Erythroblast (primary cell): ENCODE measurements at places on chromosomes 4 and X.
A peak's percentile ranks its signal among the peaks of the same experiment; 100 is the strongest.

GRCh38 chr4:102616636-102617035, 115.5 kb downstream of the NFKB1 start:
- no peak for DNase-seq

- DNase-seq: no peak
Measured at GRCh38 chr4:105994061-105994460, 98.8 kb downstream of the NPNT start.

DNA sequence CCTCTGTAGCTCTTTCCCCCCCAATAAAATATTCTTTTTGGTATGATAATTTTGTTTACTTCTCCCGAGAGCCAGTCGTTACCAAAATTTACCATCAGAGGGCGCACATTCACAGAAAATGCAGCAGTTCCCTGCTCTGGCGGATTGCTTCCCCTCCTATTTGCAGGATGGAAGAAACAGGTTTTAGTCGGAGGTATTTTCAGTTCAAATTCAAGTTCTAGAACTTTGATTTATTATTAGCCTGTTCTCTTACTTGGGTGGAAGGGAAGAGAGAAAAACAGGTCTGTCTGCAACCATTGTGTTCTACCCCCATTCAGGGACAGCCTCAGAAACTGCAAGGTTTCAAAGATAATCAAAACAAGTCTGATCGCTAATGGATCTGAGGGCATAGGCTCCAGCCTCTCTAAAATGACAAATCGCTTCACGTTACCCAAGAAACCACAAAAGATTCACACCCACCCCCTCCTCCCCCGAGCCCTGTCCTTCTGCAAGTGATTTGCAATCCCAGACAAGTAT, 263.8 kb upstream of the RPS6KA3 start:
- DNase-seq: peak; percentile 38

DNA sequence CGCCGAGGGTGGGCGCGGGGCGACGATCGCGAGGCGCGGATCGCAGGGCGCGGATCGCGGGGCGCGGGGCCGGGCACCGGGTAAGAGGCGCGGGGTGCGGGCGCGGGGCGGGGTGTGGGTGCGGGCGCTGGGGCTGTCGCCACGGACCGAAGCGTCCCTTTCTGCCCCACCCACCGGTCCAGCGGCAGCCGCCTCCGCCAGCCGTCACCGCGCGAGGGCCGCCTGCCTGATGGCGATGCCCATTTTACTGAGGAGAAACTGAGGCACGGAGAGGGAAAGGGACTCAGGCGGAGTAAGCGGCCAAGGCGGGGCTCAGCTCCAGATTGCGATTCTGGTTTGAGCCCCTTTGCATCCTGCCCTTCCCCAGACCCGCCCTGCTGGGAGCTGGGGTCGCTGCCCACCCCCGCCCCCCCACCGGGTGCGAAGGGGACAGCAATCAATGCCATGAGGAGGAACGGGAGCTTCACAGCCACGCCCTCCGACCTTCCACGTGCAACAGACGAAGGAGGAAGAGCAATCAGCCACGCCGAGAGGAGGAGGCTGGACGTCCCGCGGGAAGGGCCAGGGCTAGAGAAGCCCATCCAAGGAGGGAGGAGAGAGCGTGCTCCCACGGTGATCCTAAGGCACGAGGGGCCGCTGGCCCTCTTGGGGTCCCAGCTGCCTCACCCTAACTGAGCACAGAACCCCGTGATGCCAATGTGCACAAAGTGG, 10.9 kb upstream of the MAN2B2 start:
- DNase-seq: no peak

GRCh38 chr4:57219431-57219830, 109.2 kb upstream of the IGFBP7 start:
- no peak for DNase-seq

GRCh38 chrX:8738588-8739189, 6.8 kb upstream of the ANOS1 start:
- DNase-seq: peak; percentile 26

- DNase-seq: no peak
Measured at GRCh38 chrX:40088299-40088625, 9.5 kb downstream of the BCOR start.

DNA sequence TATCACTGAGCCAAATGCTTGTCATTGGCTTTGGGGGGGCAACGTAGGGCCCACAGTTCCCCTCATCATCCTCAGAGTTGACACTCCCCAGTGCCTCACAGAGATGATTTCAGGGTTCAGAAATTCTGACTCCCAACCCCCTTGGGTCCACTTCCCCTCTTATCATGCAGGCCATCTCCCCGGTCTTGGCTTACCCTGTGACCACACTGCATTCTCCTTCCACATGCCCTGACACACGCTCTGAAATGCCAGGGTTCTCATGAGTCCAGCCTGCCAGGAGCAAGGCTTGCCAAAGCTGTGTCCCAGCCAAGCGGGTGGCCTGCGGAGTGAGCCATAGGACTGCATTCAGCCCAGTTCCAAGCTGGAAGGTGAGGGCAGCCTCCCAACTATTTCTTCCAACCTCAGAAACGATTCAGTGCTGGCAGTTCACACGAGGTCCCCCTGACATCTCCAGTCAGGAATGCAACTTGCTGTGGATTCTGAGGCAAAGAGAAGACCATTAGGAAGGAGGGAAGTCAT, 101.2 kb downstream of the SMIM20 start:
- no peak for DNase-seq
